NCI-H187 treated with DMSO at 0.1 percent for 48 hours (cell line): ENCODE measurements at places on chromosomes 4 and X.
A peak's percentile ranks its signal among the peaks of the same experiment; 100 is the strongest.

GRCh38 chr4:3689576-3690550 lies 76.3 kb upstream of the ADRA2C start:
- DNase-seq: no peak

- no peak for DNase-seq
These were observed 314.3 kb upstream of the FGF13 start for GRCh38 chrX:139025816-139026215.

GRCh38 chrX:47605024-47605423 lies 14.6 kb downstream of the SYN1 start:
- DNase-seq: no peak

DNA sequence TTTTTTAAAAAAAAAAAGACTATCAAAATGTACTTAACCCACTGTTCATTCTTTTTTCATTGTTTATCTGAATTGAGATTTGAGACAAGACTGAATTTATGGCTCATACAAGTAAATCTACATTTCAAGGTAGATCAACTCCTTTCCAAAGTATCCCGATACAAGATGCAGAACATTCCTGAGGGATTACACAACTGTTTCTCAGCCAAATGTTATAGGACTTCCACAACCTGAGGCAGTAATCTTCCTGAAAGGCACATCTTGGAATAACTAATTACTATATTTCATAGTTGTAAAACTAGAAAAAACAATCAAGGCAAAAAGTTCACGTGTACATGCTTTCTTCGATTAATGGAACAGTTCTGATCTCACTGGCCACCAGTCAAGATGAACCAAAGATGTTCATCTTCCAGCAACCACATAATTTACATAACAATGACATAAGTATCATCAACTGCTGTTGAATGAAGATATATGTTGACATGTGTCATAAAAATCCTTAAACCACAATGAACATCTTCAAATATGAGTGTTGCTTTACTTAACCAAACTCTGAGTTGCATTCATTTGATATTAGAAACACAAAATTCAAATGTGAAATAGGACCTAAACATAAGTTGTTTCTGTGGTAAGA lies 225.2 kb upstream of the DKK2 start:
- DNase-seq: no peak

- no peak for DNase-seq
These were observed 89.1 kb downstream of the DCAF8L2 start for GRCh38 chrX:27679281-27679680.

GRCh38 chr4:151908734-151909497 lies 148.1 kb upstream of the GATB start:
- no peak for DNase-seq

DNA sequence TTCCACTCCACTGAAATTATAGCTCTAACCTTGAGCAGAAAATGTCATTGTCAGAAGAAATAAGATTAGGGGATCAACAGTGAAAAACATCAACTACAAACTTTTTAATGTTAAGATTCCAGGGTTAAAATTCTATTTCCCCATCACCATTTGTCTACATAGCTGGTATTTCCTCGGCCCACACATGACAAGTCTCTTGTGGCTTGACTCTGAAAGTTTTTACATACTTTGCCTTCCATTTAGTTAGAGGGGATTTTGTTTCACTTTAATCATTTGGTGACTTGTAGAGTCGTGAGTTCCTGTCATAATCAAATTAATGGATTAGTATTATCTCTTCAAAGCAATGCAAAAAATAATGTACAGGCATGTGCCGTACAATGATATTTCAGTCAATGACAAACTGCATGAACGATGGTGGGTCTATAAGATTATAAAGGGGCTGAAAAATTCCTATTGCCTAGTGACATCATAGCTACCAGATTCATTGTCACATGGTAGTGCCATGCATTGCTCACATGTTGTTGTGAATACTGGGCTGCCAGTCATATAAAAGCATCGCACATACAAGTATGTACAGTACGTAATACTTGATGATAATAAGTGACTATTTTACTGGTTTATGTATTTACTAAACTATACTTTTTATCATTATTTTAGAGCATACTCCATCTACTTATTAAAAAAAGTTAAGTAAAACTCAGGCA lies 72.0 kb downstream of the ING2 start:
- DNase-seq: no peak

GRCh38 chr4:17134100-17134499 lies 235.7 kb upstream of the LDB2 start:
- DNase-seq: no peak

DNA sequence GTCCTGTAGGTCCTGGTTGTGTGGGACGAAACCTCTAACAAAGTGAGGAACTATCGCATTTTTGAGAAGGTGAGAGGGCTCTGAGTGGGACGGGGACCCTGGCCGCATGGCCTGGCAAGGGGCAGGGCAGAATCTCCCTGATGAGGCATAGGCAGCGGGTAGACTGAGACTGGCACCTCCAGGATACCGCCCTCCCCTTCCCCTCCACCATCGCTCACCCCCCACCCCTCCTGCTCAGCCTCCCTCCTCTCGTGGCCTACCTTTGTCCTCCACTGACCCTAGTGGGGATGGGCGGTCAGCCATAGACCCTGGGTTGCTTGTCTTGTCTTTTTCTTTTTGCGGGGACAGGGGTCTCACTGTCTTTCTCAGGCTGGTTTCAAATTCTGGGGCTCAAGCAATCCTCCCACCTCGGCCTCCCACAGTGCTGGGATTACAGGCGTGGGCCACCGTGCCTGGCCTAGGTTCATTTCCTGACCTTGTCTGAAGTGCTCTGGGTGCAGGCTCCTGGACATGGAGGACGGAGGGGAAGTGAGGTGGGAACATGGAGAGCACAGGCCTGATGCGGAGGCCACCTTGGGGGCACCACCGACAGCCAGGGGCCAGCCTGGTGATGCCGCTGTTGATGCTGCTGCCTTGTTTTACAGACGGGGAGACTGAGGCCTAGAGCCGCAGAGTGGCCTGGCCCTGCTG lies 10.5 kb upstream of the ADD1 start:
- DNase-seq: no peak

DNA sequence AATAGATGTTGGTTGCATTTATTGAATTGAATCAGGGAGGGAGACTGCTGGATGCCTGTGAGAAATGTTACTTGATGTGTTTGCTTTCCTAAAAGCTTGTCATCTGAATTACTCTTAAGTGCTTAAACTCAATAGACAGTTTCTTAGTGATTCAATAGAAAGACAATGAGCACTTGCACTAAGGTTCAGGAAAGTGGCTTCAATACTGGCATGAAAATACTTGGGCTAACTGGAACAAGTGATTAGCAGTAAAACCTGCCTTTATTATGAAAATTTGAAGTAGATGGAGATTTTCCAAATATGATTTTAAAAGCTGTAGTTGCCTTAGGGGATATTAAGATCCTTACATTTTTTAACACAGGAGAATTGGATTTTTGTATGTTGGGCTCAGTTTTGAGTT lies 123.3 kb downstream of the RNF150 start:
- peak; percentile 60 for DNase-seq

DNA sequence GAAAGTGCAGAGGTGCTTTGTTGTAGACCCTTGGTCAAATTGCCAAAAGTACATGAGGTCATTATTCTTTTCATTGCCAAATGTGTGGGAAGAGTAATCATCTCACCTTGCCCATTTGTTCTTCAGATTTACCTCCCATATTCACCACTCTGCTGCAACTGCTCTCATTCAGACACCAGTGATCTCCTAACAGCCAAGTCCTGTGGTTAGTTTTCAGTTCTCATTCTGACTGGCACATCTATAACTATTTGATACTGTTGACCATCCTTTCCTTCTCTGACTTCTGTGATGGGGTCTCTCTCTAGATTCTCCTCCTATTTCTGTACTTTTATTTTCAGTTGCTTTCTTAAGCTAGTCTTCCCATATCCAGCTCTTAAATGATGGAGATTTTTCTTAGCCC lies 39.8 kb downstream of the GRIA3 start:
- DNase-seq: no peak

- DNase-seq: no peak
These were observed 125.9 kb downstream of the MAML3 start for GRCh38 chr4:140028101-140028500.

GRCh38 chr4:47819178-47819577 lies 18.7 kb downstream of the CORIN start:
- DNase-seq: no peak

- DNase-seq: no peak
These were observed 246.0 kb upstream of the HHIP start for GRCh38 chr4:144399927-144400326.

DNA sequence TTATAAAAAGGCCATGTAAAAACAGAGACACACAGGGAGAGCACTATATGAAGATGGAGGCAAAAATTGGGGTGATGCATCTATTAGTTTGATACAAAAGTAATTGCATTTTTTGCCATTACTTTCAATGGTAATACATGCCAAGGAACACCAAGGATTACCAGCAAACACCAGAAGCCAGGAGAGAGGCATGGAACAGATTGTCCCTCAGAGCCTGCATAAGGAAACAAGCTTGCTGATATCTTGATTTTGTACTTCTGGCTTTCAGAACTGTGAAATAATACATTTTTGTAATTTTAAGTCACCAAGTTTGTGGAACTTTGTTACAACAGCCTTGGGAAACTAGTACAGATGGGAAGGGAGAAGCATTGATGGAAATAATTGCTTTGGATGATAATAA lies 45.6 kb upstream of the BOD1L1 start:
- DNase-seq: no peak
